GM12865 (cell line): ENCODE measurements at places on chromosomes 12 and 14.
A peak's percentile ranks its signal among the peaks of the same experiment; 100 is the strongest.

DNA sequence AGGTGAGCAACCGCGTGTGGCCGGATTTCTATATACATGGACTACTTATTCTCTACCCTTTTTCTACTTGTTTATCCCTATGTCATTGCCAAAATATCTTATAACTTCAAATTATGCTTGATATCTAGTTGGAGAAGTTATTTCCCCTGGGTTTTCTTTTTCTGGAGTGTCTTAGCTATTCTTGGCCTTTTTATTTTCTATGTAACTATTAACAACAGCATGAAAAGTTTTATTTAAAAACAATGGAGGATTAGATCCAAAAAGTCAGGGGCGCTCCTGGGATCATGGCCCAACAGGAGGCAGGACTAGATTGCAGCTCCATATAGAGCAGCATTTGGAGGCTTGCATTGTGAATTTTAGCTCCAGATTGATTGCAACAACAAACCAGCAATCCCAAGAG lies 8.6 kb upstream of the STRAP start:
- no peak for DNase-seq

GRCh38 chr14:51652168-51653078 lies 713 bp downstream of the FRMD6 start:
- no peak for DNase-seq

DNA sequence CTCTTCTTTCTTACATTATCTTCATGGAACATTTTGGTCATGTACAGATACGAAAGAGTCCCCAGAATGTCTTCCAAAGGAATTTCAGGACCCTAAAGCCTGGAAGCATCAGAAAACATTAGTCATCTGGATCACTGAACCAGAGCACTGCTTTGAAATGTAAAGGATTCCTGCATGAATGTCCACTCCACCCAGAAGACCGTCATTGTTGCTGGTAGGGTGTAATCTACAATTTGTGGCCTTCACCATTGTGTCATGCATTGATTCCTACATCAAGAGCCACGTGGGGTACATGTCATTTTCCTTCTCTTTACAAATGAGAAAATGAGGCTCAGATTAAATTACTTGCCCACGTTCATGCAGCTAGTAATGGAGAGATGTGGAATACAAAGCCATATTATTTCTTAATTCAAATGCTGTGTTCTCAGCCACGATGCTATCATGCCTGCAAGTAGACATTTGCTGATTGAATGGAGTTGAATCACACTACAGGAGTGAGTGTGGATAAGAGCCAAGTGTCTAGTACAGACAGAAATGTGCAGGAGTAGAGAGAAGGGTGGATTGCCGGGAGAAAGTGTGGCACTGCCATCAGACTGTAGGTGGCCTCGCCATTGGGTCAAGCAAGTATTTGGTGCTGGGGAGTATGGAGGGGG lies 231.2 kb downstream of the C12orf75 start:
- no peak for DNase-seq

DNA sequence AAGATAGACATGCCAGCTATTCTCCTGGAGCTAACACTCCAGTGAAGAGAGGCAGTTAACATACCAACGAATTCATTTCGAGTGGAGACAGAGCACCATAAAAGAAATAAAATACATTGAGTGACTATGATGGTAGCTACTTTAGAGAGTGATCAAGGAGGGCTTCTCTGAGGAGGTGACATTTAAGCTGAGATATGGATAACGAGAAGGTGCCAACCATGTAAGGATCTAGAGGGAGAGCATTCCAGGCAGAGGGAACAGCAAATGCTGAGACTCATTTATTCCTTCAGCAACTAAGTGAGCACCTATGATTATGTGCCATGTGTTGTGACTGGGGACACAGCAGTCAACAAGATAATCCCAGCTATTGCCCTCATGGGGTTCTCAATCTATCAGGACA lies 28.3 kb upstream of the OAS1 start:
- DNase-seq, result no peak

DNA sequence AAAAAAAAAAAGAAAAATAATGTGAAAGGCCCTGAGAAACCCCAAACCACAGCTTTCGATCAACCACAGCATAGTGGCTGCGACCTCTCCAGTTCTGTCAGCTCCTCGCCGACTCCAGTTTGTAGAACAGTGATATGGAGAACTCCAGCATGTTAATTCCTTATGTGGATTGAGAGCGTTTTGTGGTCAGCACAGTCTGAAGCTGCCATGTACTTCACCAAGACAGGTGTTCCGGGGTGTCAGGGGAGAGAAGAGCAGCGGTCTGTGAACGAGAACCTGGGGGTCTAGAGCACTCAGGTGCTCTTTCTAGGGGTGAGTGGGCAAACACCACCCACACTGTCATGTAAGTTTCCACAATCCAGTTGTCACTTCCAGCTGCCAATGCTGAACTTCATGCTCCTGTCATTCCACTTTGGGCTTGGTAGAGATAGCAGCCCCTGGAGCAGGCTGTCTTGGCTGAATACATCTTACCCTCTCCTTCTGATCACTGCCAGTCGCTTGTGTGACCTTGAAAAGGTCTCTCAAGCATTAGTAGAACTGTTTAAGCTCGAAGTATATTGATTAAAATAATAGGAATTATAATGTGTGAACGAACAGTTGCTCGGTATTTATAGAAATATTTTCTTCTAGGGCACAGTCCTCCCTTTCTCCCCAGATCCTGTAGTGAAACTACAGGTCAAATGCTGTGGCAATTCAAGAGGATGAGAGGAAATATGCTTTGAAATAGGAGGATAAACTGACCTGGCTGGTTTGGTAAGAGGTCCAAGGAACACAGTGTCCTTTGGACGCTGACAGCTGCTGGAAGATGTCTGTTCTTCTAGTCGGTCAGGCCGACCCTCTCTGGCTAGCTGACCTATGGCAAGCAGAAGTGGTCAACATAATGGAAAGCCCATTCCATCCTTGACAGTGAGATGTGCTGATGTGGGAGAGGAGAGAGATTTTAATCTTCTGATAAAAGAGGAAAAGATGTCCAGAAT lies 15.7 kb upstream of the MAX start:
- DNase-seq, result no peak

DNA sequence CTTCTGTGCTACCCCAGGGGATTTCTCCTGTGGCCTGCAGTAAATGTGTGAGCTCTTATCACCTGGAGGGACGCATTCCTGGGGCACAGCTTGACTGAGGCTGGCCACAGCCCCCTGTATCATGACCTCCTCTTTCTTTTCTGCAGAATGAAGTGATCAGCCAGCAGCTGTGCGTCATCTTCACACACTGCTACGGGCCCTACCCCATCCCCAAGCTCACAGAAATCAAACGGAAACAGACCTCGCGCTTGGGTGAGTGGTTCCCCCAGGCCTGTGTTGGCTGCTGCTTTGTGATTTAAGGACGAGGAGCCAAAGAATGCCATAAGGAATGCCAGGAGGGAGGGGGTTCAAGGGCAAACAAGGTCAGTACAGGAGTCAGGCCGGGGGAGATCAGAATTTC lies 50.5 kb upstream of the PWP1 start:
- DNase-seq, result peak; percentile 24

- DNase-seq, result peak; percentile 95
These were observed 11.3 kb downstream of the RARG start for GRCh38 chr12:53220694-53221202.

- no peak for DNase-seq
These were observed 22.7 kb upstream of the EID3 start for GRCh38 chr12:104280717-104281458.

DNA sequence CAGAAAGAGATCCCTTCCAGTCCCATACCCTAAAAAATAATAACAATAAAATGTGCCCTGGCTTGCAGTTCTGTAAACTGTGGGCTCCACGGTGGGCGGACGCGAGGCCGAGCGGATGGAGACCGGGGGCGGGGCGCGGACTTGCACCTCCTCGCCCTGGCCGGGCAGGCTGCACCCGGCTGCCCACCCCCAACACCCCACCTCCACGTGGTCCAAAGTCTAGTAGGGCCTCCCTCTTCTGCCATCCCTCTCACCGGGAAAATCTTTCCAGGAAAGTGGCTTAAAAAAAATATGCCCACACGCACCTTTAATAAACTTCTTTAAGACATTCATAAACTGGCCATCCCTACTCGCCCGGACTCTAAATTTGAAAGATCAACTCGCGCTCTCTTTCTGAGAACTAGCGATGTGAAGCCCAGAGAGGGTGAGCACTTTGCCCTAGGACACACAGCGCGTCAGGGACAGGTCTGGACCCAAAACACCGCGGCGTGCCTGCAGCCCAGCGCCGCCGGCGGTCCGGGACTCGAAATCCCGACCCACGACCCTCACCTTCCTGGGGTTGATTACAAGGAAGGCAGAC lies 1.9 kb upstream of the BCL11B start:
- no peak for DNase-seq

GRCh38 chr14:72165229-72165698 lies 233.0 kb downstream of the RGS6 start:
- DNase-seq, result no peak

- no peak for DNase-seq
These were observed 233.6 kb downstream of the BCL11B start for GRCh38 chr14:99038431-99038820.

GRCh38 chr12:2243275-2243674 lies 190.5 kb downstream of the CACNA1C start:
- DNase-seq, result no peak

GRCh38 chr12:104866291-104866690 lies 91.8 kb downstream of the SLC41A2 start:
- DNase-seq, result no peak

DNA sequence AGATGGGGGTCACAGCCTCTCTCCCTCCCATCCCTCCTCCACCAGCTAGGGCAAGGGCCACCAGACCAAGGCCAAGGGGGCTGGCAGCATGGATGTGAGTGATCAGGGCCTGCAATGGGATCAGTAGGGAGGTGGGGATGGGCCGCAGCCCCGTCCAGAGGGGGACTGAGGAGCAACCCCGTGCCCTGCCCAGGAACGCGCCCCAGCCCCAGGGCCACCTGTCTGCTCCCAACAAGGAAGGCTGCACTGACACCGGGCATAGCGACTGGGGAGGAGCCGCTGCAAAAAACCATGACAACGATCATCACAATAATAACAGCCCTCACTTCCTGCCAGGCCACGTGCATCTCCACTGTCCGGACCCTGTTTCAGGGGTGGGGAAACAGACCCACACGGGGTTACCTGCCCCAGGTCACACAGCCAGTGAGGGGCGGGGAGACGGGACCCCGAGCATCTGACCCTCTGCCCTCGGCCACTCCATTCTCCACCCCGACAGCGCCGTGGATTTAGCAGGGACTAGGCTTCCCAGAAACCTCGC lies 24.3 kb downstream of the NCOR2 start:
- DNase-seq, result peak; percentile 48

- peak; percentile 78 for DNase-seq
These were observed 13.9 kb upstream of the UBC start for GRCh38 chr12:124928095-124928911.

DNA sequence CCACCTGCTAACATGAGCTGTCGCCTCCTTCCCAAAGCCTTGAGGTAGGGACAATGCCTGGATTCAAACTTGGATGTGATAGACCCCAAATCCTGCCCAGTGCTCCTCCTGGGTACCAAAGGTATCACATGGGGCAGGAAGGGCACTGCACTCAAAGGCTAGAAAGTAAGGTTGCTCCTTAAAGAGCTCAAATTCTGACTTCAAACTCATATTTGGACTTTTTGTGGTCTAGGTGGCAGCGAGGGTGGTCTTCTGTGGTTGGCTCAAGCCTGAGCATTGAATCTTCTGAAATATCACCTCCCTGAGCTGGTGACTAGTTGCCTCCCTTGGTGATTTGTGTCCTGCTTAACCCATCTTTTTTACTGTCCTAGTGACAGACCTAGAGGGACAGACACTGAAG lies 8.3 kb upstream of the RNASE4 start:
- DNase-seq, result no peak

DNA sequence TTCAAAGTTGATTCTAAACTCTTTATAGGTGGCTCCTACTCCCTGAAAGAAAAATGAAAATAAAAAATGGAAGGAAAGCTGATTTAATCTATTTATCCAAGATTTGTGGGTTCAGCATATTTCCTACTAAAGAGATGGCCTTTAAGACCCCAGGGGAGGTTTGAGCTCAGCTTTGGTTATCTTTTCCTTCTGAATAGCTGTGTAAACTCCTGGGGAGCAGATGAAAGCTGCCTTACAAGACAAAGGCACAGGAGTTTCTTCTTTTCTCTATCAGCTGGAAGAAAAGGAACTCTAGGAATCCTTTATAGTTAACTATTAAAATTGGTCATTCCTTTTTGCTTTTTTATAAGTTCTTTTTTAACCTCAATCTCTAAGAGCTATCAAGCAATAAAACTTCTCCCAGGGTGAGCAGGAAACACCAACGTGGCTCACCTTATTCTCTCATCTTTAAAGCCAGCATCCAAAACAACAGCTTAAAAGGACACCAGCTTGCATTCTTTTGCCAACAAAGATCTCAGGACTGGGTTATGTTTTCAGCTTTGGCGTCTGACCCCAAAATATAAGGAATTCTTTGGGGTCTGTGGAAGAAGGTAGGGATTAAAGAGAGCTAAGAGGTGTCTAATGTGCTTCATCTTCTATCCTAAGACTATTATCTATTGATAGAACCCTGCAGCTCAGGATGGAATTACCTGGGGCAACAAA lies 371.7 kb upstream of the KITLG start:
- no peak for DNase-seq

- no peak for DNase-seq
These were observed 238.5 kb downstream of the SPTSSA start for GRCh38 chr14:34223373-34224148.

- DNase-seq, result no peak
These were observed 13.5 kb downstream of the OLR1 start for GRCh38 chr12:10158406-10158805.

GRCh38 chr12:28591831-28592230 lies 401.6 kb downstream of the CCDC91 start:
- no peak for DNase-seq
